Testis (tissue), 5 donors: ENCODE measurements at places on chromosomes 2 and 18. TPM values are rescaled to one million over a fixed set of nuclear protein-coding genes. Genes with fewer than 3 reads are reported as not detected.

The STAT4 gene
- total RNA-seq = 23.0 TPM

The CNTNAP5 gene
- total RNA-seq = 0.39 TPM

The CFC1 gene
- 2.0 TPM for total RNA-seq

The OTOS gene
- not detected for total RNA-seq

The AQP12A gene
- total RNA-seq = not detected

The ST8SIA5 gene
- total RNA-seq = 1.6 TPM

The ZFAND2B gene
- total RNA-seq = 34.3 TPM

The ANKRD30B gene
- 23.0 TPM for total RNA-seq

The MTCL1 gene
- 139 TPM for total RNA-seq

The ANKRD12 gene
- total RNA-seq = 58.5 TPM

The KATNAL2 gene
- 17.5 TPM for total RNA-seq

The BCL11A gene
- total RNA-seq = 11.6 TPM

The NEUROD1 gene
- total RNA-seq = 0.19 TPM

The ALKAL2 gene
- total RNA-seq = 29.6 TPM

The PPIL3 gene
- total RNA-seq = 37.0 TPM
